ENCODE measurements at places on chromosomes 3 and 15.

GRCh38 chr3:67033079-67033478 lies 35.0 kb downstream of the KBTBD8 start:
- DNase-seq: no peak

DNA sequence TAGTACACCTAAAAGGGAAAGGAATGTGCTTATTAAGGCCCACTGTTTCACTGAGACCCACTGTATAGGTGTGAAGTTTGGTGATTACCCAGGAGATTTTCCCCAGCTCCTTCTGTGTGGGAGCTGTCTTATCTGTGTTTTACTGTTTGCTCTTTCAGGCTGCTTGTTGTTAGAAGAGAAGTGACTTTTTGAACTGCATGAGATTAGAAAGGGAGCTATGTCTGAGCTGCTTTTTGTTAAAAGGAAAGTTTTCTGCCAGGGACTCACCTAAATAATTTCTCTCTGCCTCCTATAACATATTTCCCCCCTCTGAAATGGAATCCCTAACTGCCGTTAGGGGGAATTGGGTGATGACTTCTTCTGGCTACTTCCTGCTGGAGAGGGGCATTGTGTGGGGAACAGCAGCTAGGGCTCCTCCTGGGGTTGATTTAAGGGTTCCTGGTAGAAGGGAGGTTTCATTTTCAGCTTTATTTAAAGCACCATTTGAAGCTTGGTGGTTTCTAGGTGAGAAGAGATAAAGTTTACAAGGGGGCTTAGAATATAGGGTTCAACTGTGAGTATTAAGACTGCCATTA lies 77.1 kb upstream of the ATP11B start:
- DNase-seq: no peak

DNA sequence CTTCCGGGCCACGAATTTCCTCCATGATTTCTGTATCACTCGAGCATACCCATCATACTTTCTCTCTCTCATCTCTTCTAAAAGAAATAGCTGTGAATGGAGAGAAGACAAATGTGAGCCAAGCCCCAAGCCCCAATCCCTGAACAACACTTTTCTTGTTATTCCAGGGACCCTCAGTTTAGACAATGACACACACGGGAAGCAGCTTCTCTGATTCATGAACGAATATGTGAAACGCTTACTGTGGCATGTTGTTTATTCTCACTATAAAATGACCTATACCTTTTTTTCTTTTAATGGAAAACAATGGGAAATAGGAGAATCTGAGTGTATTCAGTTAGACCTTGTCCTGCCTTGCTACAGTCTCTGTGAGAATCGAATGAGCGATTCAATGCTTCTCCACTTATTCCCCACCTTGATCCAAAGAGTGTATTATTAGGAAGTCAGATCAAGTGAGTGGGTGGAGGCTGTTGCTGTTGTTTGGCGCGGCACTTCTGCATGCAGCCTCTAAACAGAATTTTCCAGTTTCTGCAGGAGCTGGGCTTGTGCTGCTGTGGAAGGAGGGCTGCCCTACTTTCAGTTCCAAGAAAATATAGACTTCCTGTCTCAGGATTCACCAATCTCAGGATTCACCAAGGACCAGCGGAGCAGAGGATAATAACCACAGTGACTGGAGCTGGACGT lies 32.4 kb upstream of the LDHAL6B start:
- DNase-seq: no peak

DNA sequence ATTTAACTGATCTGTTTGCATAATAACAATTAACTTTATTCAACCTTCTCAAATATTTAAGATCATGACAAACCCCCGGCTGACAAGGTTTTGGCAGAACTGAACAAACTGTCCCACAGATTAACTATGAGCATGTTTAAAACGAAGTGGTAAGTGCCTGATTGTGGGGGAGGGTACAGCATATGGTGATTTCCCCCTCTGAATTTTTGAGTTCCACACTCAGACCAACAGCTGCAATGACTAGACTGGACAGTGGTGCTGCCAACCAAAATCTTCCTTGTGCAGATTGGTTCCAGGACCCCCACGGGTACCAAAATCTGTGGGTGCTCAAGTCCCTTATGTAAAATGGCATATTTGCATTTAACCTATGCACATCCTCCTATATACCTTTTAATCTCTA lies 449.5 kb downstream of the SHQ1 start:
- DNase-seq: no peak

GRCh38 chr3:106228271-106228670 lies 359.5 kb upstream of the CBLB start:
- DNase-seq: no peak
